Hepatic stellate cell (primary cell): ENCODE measurements at places on chromosomes 7 and 10.
A peak's percentile ranks its signal among the peaks of the same experiment; 100 is the strongest.

GRCh38 chr7:158355456-158356065 is 232.1 kb downstream of the PTPRN2 start:
- no peak for DNase-seq

- DNase-seq, result no peak
These were observed 5.5 kb downstream of the IL15RA start for GRCh38 chr10:5971886-5972285.

DNA sequence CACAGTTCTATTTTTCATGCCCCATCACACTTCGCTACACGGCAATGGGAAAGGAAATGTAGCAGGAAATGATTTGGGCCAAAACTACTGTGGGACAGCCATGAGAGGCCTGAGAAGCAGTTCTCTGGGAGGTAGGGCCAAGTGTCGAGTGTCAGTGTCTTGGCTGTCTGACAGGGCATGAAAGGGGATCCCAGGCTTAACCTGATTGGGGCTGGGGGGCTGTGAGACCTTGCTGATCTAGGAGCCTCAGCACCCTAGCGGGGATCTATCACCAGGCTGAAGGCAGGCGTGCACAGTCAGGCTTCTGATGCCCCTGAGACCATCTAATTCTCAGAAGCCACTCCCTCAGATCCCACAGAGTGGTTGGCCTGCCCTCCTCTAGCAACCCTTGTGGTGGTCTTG is 58.2 kb upstream of the SLC25A13 start:
- no peak for DNase-seq

GRCh38 chr10:85527616-85528317 is 838.8 kb downstream of the GRID1 start:
- DNase-seq, result no peak

DNA sequence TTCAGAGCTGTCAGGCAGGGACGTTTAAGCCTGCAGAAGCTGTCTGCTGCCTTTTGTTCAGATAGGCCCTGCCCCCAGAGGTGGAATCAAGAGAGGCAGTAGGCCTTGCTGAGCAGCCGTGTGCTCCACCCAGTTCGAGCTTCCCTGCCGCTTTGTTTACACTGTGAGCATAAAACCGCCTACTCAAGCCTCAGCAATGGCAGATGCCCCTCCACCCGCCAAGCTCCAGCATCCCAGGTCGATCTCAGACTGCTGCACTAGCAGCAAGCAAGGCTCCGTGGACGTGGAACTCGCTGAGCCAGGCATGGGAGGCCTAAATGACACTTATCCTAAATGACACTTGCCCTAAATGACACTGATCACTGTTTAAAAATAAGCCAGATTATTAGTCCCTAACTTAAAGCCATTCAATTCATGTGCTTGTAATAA is 6.8 kb upstream of the ASB15 start:
- no peak for DNase-seq

- no peak for DNase-seq
These were observed 13.4 kb downstream of the PRKAG2 start for GRCh38 chr7:151863386-151864079.

- no peak for DNase-seq
These were observed 54.1 kb downstream of the HK1 start for GRCh38 chr10:69332278-69333010.

- DNase-seq, result no peak
These were observed 41.1 kb upstream of the FIGNL1 start for GRCh38 chr7:50491209-50491608.

DNA sequence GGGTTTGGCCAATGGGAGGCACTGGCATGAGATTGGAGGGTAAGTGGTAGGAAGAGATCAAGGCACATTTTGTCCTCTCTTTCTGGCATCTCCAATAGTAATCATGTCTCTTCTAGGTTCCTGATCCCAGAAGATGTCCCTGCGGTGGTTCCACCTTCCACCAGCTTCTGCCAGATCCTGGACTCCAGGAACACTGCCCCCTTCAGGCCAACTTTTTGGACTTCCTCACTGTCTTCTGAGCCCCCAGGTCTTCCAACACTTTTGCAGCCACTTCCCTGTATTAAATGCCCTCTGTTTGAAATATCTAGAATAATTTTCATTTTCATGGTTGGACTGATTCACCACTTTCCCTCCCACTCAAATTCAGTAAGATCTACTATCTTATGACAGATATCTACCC is 60.9 kb downstream of the BAMBI start:
- no peak for DNase-seq

- DNase-seq, result no peak
These were observed 205.5 kb upstream of the CDC14C start for GRCh38 chr7:48718731-48719378.

DNA sequence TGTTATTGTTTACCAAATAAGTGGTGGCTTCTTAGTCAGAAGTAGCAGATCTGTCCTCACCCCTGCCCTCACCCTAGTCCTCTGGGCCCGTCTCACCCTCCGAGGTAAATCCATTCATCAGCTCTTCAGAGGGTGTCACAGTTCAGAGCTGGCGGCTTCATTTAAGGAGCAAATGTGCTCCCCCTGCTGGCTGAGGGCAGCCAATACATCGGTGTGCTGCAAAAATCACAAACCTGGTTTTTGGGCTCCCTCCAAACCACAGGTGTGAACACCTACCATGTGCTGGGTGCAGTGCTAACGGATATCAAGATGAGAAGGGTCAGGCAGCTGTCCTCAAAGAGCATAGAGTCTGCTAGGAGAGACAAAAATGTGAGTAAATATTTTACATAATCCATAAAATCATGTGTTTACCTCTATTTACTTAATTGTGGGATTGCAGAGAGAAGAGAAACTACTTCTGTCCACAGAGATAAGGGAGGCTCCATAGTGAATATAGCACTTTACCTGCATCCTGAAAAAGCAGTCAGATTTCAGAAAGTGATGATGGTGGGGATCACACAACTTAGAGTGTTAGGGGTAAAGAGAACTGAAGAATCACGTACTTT is 15.5 kb upstream of the CRTAC1 start:
- peak; percentile 55 for DNase-seq

DNA sequence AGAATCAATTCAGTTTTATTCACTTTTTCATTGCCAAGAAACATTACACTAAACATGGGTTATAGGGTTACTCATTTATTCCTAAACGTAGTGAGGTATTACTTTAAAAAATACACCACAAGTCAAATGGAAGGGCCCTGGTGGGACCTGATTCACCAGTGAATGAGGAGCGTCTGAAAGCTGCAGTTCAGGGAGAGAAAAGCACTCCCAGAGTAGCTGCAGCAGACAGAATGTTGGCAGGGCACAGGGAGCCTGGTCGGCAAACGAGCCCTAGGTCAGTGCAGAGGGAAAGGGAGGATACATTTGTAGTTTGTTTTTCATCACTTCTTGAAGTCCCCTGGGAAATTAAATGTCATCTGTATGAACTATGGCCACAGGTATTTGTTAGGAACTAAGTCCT is 361.7 kb upstream of the ETV1 start:
- no peak for DNase-seq

- no peak for DNase-seq
These were observed 143.6 kb downstream of the ACTR3B start for GRCh38 chr7:152902870-152903860.

- DNase-seq, result no peak
These were observed 149.8 kb upstream of the WDR11 start for GRCh38 chr10:120701381-120701780.
